ENCODE measurements at places on chromosomes 6 and 20.

- no peak for ATAC-seq
Observed at GRCh38 chr6:70394518-70395300, 18.6 kb upstream of the FAM135A start.

- no peak for ATAC-seq
Observed at GRCh38 chr6:65045801-65046200, 661.2 kb downstream of the EYS start.

DNA sequence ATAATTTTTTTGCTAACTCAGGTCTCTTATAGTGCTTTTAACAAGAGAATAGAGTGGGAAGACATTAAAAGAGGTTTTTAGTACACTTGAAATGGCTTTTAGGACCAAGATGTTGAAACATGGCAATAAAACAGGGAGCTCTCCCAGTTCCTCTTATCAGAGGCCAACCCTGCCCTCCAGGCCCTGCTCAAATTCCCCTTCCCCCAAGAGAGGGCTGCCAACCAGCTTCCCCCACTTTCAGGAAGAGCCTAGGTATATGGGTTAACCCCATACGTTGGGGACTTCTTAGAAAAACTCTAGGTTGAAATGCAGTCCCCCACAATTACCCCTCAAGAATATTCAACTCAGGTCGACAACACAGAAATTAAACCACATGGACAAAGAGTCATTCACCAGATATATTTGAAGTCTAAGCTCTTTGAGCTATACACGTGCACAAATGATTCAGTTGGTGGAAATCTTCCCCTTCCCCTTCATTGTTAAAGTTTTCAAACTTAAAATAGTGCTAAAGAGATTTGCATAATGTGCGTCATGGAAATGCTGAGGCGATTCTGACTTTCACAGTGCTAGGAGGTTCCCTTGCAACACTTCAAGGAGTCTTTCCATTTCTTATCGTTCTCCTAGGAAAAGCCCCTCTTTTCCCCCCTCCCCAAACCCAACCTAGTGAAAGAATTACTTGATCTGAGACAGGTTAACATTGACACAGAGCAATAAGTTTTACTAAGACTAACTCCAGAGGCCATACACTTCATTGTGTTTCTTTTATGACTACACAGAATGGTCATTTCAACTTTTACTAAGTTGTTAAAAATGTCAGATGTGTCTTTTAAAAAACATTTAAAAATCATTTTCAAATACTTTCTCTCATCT, 49.8 kb upstream of the ENPP5 start:
- ATAC-seq: no peak

GRCh38 chr6:26468829-26469228, 11.1 kb downstream of the BTN2A1 start:
- ATAC-seq: no peak

- ATAC-seq: no peak
Observed at GRCh38 chr6:118808793-118809638, 84.9 kb upstream of the ASF1A start.
